ENCODE measurements at places on chromosomes 2 and 18.

GRCh38 chr2:31523871-31524492 is 56.8 kb downstream of the SRD5A2 start:
- peak; percentile 14 for DNase-seq

DNA sequence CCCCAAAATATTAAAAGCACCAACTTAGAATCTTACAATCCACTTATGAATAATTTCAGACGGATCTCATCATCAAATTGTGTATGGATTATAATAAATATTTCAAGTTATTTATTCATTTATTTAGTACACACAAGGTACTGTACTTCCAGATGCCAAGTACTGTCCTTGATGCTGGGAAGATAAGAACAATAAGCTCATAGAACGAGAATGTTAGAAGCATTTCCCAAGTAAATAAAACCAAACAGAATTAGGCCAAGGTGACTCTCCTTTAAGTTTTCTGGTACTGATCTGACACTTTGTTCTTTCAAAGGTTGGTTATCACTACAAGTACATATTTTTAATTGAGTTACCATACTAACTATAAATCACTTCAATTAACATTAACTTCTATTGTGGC is 416.1 kb upstream of the ETAA1 start:
- no peak for DNase-seq

DNA sequence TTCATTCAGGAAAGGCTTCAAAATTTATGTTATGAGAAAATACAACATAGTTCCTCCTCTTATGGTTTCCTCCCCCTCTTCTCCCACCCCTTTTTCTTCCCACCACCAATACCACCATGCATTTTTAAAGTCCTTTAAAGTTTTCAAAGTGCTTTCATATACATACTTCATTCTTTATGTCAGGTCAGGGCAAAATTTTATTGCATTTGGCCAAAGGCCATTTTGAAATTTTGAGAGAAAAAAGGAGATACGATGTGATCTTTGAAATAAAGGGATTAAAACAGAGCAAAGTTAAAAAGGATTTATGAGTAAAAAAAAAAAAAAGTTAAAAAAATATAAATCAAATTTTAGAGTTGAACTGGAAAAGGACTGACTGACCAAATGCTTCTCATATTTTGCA is 792.5 kb upstream of the FANCL start:
- DNase-seq: no peak

DNA sequence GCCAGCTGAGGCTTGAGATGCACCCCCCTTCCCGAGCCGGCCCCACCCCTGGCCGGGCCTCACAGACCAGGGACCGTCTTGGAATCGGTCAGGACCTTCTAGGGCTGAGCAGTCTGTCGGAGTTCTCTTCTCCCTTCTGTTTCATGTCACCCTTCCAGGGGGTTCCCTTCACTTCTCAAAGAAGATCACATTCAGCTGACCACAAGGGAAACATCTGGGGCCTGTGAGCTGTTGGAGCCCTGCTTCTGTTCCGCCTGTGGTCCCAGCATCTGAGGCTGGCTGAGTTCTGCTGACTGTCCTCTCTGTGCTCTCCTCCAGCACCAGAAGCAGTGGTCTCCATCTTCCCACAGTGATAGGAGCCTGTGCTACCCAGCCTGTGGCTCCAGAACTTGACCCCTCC is 106.5 kb downstream of the SEPTIN10 start:
- no peak for DNase-seq

- DNase-seq: no peak
These were observed 279.0 kb upstream of the STON1 start for GRCh38 chr2:48250943-48251342.

DNA sequence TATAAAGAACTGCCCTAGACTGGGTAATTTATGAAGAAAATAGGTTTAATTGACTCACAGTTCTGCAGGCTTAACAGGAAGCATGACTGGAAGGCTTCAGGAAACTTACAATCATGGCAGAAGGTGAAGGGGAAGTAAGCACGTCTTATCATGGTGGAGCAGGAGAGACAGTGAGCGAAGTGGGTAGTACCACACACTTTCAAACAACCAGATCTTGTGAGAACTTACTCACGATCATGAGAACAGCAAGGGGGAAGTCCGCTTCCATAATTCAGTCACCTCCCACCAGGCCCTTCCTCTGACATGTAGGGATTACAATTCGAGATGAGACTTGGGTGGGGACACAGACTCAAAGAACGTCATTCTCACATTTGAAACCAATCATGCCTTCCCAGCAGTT is 260.1 kb upstream of the FAM98A start:
- no peak for DNase-seq

DNA sequence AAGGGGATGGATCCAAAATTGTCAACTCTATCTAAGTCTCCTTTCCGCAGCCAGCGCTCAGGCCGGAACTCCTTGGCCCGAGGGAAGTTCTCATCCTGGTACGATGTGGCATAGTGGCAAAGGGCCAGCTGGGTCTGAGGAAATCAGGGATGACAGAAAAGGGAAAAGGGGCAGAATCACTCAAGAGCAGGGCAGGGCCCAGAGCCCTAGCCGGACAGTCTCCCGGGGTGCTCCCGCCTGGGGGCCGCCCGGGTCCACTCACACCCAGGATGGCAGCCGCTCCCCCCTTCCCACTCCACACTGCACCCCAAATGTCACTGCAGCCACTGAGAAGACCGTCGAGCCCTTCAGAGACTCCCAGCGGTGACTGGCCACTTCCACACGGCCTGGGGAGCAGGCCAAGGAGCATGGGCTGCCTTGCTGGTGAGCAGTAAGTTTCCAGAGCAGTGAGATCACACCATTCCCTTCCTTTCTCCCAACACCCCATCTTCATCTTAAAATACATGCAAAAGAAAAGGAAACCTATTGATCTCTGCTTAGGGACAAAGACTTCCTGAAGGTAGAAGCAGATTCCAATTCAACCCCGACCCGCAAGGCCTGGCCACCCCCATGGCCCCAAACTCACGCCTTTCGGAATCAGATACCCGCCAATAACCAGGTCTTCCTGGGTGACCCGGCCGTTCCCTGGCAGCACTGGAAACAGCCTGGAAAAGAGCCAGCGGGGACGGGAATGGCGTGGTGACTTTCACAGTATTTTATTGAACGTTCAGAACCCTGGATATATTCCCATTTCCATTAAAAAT is 26.7 kb downstream of the CYP27C1 start:
- no peak for DNase-seq

- no peak for DNase-seq
These were observed 127.7 kb downstream of the SOCS6 start for GRCh38 chr18:70416496-70416895.

DNA sequence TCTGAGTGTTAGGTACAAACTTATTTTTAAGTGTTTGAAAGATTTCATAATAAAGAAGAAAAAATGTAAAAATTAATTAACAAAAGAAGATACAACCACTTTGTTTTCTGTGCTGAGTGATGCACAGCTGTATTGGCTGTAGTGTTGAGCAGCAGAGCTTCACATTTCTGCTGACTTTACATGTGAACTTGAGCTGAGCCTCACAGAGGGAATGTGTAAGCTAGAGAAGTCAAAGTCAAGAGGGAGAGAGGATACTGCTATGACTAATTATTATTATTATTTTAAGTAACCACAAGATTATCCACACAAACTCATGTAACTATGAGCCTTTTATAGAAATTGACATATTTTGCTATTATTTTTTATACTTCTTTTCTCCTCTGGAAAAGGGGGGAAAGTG is 159.1 kb upstream of the ZSWIM2 start:
- no peak for DNase-seq

GRCh38 chr2:111904726-111905474 is 6.5 kb downstream of the MERTK start:
- DNase-seq: no peak

GRCh38 chr2:147030966-147031720 is 813.7 kb upstream of the ACVR2A start:
- no peak for DNase-seq

DNA sequence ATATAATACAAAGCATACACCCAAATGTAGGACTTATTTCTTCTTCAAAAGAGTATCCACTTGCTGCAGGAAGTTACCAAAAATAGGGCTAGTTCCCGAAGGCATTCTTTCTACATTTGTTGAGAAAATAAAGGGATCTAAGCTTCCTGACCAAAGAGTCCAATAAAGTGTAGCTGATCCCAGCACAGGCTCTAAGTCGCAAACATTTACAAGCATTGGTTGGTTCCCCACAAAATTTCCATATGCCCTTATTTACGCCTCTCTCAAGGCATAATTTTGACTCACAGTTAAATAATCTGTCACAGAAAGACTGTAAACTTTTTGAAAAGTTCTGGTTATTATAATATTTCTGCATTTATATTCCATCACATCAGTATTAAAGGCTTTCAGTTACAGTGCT is 1520.1 kb upstream of the ZEB2 start:
- no peak for DNase-seq
